GOT3 (cell line): ENCODE measurements at places on chromosomes 16 and 17.

DNA sequence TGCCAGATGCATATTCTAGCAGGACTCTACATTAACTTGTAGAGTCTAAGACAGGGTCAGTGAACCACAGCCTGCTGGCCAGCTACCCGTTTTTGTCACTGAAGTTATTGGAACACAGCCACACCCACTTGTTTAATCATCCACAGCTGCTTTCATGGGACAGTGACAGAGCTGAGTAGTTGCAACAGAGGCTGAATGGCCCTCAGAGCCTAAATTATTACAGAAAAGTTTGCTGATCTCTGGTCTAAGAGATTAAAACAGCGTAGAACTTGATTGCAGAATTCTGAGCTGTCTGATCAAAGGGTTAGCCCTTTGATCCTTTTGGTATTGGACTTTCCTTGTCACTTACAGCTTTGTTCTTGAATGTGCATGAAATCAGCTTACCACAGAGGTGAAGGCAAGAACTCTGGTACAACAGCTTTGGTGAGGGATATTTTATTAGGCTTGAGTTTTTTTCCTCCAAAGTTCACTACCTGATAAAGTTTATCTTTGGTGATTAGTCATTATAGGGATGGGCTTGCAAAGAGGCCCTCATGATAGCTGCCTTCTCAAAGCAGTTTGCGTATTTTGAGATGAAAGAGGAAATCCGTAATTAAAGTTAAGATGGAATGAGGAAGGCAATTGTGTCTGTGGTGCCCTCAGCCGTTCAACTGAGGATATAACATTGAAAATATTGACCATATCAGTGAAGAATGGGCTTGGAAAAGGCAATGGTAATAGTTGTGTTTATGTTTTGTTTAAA lies 23.6 kb downstream of the ALDH3A2 start:
- no peak for DNase-seq

DNA sequence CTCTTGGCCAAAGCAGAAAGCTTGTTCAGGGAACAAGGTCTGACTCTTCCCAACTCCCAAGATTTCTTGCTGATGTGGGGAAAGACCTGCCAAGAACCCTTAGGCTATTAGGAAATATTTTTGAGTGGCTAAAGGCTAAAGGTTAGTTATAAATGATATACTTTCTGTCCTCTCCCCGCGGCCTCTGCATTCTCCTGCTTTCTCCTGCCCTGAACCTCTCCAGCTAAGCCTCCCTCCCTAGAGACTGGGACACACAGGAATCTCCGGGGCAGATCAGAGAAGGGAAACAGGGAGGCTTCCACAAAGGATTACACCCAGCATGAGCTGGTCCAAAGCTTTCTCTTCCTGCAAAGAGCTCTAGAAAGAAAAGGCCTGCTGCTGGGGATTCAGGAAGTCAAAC lies 2.3 kb downstream of the SLC43A2 start:
- no peak for DNase-seq

GRCh38 chr16:21222495-21223337 lies 10.8 kb upstream of the ANKS4B start:
- no peak for DNase-seq

GRCh38 chr16:77480681-77481315 lies 46.0 kb upstream of the ADAMTS18 start:
- no peak for DNase-seq

- no peak for DNase-seq
Observed at GRCh38 chr17:31391496-31391949, at the start of gene RAB11FIP4. TSS of gene RAB11FIP4 (plus strand) at chr17:31391675. CDS start at chr17:31391853, 178 bp downstream.

DNA sequence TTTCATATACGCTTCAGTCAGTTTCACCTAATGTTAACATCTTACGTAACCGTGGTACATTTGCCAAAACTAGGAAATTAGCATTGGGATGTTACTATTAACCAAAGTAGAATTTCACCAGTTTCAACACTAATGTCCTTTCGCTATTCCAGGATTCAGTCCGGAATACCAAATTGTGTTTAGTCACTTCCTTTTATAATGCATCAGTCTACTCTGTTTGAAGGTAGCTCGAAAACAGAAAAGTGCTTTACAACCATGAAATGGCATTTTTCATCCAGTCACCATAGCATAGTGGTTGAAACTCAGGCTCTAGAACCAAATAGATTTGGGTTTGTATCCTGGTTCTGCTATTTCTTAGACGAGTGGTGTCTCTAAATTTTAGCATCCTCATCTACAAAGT lies 29.4 kb downstream of the AP2B1 start:
- DNase-seq: no peak

DNA sequence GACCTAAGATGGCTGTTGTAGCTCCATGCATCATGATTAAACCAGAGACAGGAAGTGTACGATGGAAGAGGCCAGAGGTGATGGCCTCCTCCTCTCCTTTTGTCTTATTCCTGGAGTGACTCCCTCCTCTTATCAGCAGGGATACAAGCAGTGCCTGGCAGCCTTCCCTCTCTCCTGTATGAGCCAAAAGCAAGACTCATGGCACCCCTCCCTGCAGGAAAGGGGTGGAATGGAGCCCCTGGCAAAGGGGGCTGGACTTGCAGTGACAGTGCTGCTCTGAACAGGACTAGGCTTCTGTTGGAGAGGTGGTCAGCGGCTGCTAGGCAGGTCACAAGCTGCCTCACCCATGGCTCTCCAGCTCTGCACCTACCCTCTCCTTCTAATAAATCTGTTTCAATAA lies 8.4 kb downstream of the TXNL4B start:
- DNase-seq: no peak

DNA sequence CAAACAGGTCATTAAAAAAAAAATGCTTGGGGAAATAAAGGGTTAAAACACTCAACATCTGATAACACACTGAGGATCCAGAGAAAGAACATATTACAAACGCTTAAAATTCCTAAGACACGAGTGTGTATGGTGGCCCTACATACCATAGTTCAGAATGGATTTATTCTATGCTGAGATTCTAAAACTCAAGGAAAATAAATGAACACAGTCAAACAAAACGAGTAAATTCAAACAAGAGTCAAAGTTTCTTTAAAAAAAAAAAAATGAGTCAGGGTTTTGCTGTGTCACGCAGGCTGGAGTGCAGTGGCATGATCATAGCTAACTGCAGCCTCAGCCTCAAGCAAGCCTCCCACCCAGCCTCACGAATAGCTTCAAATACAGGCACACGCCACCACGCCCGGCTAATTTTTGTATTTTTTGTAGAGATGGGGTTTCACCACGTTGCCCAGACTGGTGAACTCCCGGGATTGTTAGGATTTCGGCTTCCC lies 17.4 kb downstream of the CRK start:
- DNase-seq: no peak
